Stimulated activated CD8-positive, alpha-beta memory T cell treated with anti-CD3 and anti-CD28 coated beads, Interleukin-7, amount 100 ng/mL, for 4 hours (primary cell): ENCODE measurements at places on chromosomes 3 and 15.

DNA sequence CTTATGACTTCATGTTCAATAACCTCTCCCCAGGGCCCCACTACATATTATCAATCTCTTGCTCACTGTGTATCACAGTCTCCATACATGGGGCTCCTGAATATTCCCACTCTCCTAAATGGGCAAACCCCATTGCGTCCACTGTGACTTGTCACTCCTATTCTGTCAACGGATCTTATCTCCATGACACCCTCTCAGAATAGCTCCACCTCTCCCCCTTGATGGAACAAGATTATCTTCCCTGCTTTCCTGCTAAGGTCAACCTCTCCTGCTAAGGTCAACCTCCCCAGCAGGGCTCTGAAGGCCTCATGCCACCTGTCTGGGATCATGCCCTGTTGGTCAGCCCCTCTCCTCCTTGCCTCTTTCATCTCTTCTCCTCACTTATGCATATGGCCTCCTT, 1.8 kb downstream of the CLDN18 start:
- no peak for DNase-seq

DNA sequence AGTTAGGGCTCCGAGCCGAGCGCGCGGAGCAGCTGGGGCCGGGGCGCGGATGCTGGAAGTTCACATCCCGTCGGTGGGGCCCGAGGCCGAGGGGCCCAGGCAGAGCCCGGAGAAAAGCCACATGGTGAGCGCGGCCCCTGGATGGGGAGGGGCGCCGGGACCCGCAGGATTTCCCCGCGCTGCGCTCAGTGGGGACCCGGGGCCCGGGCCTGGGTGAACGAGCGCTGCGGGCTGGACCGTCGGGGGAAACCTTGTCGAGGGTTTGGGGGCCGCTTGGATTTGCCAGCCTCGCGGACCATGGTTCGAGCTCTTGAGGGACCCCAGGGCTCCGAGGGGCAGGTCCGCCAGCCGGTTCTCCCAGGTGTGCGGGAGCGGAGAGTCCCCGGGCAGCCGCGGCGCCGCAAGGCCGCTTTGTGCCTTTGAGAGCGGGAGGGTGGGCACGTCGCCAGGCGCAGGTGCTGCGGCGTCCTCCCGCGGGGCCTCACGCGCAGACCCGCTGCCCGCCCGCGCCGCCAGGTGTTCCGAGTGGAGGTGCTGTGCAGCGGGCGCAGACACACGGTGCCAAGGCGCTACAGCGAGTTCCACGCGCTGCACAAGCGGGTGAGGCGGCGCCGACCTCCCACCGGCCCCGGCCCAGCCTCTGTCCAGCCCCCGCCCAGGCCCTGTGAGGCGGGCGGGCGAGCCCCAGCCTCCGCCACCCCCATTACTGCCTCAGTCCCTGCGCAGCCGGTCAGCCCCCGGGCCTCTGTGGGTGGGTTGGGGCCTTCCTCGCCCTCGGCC, at the start of gene SNX22:
SNX22 (plus strand) TSS at position 5 of the 780 bp plus-strand sequence; CDS start at position 50, 45 bp downstream.
- DNase-seq, result no peak

DNA sequence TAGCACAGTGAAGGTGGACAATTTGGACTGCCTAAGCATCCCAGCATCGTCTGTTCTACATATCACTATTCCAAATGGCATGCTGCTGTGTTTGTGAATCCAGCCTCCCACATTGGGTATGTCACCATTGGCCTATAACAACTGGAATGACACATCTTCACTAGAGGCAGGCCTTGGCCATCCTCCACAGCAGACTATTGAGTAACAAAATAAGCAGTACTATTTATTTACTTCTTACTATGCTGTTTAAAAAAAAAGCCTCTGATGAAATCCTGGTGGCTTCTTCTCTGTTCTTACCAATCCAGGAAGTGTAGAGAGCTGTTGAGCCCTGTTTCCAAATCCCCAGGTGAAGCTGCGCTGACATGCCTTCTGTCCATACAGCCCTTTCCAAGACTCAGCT, 30.6 kb upstream of the CERS3 start:
- no peak for DNase-seq

- no peak for DNase-seq
These were observed 749.5 kb downstream of the ROBO1 start for GRCh38 chr3:79018265-79018664.

DNA sequence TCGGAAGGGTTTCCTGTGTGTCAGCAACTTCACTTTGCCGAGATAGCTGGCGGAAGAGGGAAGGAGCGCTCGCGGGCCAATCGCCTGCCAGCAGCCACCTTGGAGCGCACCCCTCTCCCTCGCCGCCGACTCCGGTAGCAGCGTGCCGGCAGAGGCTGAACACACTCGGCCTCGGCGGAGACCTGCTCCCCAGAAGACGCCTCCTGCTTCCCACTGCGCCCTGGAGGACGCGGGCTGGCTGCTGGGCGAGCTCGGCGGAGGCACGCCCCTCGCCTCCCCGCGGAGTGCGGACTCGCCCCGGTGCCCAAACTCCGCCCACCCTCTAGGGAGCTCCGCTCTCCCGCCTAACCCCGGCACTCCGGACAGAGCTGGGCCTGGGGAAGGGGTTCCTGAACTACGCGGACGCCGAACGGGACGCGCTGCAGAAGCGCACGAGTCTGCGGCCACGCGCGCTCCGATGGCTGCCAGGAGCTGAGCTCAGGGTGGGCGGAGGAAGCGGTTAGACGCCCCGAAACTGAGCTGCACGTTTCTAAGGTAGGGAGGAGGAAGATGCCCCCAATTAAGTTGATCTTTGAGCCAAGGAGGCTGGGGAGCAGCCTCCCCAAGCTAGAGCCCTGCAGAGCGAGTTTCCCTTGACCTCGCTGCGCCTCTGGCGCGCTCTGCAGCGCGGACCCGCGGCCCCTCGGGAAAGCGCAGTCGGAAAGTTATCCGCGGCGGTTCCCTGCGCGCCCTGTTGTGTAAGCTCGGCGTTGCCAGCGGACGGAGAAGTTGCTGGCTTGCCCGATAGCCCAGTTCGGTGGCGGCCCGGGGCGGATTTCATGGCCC, at the start of gene P2RY1:
P2RY1 (plus strand) TSS at position 356 of the 825 bp plus-strand sequence. CDS start 652 bp downstream, outside the sequence.
- no peak for DNase-seq

DNA sequence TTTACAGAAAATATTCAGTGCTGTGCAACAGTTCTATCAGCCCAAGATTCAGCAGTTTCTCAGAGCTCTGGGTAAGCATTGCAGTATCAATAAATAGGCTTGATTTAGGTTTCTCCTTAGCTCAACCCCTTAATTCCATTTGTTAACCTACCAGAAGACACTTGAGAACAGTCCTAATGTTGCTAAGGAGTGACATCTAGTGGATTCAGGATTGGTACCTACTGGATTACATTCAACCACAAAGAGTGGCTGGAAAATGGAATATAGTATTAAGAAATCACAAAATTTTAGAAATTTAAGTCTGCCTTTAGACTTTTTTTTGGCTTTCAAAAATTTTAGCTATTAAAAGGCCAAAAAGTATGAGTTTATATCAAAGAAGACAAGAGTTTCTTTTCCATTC, 34.7 kb downstream of the POLG start:
- no peak for DNase-seq

DNA sequence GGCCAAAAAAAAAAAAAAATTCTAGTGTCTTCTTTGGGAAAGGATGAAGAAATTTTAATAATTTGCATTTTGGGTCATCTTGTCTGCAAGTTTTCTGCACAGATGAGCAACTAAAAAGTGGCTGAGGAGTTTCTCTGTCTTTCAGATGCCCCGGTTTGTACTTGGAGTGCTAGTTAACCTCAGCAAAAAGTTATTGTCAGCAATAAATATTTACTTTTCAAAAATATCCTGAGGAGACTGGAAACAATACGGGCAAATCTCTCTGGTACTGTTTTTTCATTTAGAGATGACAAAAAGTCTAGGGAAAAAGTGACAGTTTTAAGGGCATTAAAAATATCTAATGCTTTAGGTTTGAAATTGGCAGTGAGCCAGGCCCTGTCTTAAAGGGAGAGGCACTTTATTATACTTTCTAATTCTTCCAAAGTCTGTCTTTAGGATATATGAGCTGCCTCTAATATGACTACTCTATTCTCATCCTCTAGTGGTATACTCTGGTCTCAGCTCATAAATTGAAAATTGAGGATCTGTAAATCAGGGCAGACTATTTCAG, 436.0 kb upstream of the NR2F2 start:
- DNase-seq, result no peak

- DNase-seq, result no peak
These were observed 645 bp upstream of the SLITRK3 start for GRCh38 chr3:165196577-165197480.

DNA sequence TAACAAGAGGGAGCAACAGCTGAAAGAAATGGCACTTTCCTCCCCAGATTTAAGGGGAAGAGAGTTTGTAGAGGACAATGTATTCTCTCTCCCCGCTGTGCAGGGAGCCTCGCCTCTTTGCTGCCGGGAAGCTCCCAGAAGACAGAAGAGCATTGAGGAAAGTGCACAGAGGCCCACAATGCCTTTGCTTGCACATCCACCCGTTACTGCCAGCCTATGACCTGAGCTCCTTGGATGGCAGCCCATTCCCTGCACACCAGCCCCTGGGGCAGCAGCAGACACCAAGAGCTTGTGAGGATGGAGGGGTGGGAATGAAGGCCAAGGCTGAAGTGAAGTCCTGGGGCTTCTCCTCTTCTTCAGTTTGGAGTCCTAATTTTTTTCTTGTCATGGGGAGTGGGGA, 67.0 kb downstream of the CLDN11 start:
- DNase-seq, result no peak

DNA sequence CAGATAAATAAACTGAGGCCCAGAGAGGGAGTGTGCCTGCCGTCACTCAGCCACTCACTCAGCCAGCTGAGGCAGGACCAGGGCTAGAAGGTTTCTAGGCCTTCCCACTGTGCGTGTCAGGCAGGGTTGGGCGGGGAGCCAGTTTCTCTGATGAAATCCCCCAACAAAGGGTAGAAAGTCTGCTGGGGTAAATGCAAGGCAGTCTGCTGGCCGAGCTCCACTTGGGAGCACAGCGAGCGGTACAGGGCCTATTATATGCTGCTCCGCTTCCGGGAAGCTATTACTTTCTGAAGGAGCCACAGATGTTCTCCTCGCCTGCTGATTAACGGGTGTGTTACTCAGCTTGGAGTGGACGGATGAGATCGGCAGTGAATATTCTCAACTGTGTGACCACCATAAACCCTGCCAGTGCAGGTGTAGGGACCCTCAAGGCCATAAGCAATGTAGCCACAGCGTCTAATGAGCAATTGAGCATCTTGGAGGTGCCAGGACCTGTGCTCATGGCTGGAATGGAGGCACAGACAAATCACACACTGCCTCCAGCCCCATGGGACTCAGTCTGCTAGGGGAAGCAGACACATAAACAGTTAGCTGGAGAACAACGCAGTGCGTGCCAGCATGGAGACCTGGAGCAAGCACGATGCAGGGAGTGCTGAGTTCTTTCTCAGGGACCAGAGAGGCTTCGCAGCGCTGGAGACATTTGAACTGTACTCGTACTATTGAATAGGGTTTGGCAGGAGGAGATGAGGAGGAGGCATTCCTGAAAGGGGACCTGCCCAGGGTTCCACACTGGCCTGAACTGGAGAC, 42.1 kb downstream of the CORO2B start:
- DNase-seq, result no peak

DNA sequence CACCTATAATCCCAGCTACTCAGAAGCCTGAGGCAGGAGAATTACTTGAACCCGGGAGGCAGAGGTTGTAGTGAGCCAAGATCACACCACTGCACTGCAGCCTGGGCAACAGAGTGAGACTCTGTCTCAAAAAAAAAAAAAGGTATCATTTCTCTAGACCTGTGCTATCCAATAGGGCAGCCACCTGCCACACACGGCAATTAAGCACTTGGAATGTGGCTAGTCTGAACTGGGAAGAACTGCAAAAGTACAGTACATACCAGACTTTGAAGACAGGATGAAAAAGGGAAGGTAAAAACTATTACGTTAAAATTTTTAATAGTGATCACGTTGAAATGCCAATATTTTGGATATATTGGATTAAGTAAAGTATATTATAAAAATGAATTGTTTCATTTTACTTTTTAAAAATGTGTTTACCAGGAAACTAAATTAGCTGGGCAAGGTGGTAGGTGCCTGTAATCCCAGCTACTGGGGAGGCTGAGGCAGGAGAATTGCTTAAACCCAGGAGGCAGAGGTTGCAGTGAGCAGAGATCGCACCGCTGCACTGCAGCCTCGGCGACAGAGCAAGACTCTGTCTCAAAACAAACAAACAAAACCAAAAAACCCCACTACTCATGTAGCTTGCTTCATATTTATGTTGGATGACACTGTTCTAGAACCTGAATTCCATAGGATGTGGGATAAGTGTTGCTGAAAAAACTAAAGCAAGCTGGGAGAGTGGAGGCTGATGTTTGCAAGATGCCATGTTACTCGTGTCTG, 2.3 kb downstream of the CYP8B1 start:
- DNase-seq, result no peak

GRCh38 chr3:113626503-113627371, 69.7 kb downstream of the USF3 start:
- no peak for DNase-seq

DNA sequence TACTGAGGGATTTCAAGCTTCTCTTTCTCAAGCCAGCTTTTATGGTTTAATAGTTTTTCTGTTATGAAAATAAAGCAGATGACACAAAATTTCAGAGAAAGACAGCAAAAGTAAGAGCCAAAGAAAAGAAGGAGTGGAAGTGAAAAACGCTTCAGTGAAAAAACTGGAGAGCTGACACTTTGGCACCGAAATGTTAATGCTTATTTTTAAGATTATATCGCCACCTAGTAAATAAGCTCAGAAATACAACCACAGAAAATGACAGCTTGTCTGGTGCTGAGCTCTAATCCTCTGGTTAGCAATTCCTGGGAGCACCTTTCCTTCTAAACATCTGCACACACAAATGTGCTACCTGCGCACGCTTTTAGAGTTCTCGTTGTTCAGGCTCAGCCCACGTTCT, 101.6 kb downstream of the ZPLD1 start:
- no peak for DNase-seq

DNA sequence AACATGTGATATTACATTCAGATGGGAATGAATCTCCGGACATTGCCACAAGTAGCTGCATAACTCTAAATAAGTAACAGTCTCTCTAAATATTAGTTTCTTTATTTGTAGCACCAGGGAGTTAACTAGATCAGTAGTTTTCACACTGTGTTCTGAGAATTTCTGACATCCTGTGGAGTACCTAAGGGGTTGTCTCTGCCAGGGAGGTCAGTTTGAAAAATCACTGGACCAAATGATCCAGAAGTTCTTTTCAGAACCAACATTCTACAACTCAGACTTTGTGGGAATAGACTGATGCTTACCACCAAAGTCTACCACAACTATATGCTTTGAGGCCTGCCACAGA, 9.0 kb upstream of the ILDR1 start:
- no peak for DNase-seq

DNA sequence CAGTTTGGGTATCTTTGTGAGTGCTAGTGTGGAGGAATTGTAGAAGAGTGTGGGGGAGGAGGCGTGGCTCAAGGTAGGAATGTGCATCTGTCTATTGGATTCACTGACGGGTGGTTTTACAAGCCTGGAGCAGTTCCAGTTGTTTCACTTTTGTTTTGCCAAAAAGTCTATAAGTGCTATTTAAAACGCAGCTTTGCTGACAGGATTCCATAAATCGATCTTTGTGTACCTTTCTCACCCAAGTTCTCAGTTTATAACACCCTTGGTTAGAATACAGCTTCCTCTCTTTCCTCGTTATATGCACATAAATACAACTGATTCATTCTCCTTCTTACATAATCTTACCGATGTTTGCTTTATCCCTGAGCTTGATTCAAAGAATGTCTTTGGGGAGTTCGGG, 123.2 kb upstream of the UBE2E2 start:
- DNase-seq, result no peak
